Stimulated activated CD4-positive, alpha-beta T cell treated with anti-CD3 and anti-CD28 coated beads, TNF-alpha, amount 100 ng/mL, for 4 hours (primary cell): ENCODE measurements at places on chromosomes 1 and 21.

DNA sequence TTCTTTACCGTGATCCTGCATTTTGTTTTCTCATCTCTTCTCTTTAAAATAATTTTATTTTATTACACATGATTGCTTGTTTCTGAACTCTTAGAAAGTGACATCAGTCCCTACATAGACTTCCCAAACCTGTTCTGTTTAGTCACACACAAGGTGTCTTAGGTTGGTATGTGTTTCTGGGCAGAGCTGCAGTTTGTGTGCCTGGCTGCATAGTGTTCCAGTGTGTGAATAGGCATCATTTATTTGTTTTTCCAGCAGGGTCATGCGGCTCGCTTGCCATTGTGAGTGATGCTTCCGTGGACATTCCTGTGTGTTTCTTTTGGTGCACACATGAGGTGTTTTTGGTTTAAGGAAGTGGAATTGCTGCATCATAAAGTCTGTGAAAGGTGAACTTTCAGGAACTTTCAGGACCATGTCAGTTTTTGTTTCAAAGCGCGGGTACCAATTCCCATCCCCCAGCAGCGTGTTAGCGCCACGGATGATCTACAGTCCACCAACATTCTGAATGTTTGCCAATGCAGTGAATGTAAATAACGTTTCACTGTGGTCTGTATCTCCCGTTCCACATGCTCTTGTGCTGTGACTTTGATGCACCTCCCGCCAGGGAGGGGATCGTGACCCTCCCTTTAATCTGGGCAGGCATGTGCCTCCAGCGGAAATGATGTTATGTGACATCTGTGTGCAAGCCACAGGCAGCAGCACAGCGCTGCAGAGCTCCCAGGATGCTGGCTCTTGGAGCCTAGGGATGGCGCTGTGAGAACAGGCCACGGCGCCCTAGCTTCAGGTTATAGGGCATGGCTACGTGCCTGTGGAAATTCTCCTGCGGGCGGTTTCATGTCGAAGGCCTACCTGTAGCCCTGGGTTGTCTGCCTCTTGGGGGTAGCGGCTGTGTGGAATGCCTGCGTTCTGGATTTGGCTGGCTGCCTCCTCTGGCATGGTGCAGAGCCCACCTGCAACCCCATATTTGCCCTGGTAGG lies 144.6 kb upstream of the COL6A1 start:
- no peak for DNase-seq

GRCh38 chr1:178847396-178847849 lies 23.5 kb downstream of the ANGPTL1 start:
- no peak for DNase-seq

DNA sequence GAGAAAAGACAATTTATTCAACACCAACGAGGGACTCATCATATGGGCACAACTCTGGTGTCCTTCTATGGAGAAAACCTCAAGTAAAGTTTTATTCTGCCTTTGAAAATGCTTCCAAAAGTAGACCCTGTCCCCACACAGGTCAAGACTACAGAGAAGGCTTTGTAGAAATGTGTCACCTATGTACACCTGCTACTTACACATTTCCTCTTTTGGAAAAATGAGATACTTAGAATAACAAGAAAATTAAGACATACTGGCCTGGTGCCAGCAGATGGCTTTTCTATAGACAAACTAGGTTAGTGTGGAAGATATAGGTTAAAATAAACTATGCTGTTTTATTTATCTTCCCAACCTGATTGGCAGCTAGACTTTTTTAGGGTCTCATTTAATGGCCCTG lies 13.6 kb downstream of the POGK start:
- no peak for DNase-seq

DNA sequence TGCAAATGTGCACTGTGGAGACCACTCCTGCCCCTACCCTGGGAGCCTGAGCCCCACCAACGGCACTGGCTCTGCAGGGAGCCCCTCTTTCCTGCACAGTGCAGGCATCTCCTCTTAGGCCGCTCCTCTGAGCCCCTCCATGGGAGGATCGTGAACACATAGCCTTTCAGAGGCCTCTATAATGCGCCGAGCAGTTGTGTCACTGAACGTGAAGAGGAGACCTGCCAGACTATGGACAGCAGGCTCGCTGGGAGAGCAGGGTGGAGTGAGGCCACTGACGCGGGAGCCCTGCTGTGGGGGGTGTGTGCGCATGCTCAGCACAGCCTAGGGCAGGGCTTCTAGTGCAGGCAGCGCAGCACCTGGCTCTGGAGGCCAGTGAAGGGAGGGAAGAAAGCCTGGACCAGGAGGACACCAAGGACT lies 151.3 kb upstream of the COL6A1 start:
- no peak for DNase-seq

GRCh38 chr1:169513208-169513607 lies 27.5 kb upstream of the SLC19A2 start:
- no peak for DNase-seq

DNA sequence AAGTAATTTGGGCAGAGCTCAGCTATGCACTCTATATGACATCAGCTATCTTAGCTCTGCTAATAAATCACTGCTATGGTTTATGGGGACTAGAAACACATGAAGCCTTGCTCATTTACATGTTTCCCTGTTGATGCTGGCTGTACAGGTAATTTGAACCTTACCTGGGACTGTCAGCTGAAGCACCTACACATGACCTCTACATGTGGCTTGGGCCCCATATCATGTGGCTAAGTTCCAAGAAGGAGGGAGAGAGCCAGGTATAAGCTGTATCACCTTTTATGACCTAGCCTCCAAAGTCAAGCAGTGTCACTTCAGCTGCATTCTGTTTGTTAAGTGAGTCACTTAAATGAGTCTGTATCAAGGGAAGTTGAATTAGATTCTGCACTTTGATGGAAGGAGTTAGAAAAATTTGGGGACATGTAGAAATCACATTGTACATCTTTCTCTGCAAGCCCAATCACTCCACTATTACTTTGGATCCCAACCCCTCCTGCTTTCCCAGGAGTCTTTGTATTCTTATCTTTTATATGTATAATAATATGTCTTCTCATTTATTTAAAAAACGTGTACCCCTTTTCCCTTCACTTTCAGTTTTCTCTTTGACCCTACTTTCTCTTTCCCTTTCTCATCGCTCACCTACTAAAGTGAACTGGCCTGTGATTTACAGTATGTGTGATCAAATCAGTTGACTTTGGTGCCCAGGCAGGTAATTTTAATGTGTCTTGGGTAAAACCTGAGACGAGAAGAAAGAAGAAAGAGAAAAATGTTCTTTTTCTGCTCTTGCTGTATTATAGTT lies 53.4 kb upstream of the PRKACB start:
- no peak for DNase-seq

GRCh38 chr1:201093962-201094361 lies 18.3 kb downstream of the CACNA1S start:
- no peak for DNase-seq

DNA sequence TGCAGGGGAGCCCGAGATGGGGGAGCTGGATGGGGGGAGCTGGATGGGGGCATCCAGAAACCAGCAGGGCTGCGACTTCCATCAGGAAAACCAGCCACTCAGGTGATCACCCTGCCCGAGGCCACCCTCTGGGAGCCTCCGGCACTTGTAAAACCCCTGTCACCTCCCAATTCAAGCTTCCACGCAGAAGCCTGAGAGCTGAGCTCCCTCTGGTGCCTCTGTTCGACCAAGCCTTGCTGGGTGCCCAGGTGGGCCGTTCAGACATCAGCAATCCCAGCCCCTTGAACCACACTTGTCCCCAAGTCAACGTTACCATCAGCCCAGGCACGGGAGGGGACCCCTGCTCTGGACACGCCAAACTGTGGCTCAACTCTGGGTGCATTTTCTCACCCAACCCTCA lies 59.6 kb downstream of the MEGF6 start:
- no peak for DNase-seq

DNA sequence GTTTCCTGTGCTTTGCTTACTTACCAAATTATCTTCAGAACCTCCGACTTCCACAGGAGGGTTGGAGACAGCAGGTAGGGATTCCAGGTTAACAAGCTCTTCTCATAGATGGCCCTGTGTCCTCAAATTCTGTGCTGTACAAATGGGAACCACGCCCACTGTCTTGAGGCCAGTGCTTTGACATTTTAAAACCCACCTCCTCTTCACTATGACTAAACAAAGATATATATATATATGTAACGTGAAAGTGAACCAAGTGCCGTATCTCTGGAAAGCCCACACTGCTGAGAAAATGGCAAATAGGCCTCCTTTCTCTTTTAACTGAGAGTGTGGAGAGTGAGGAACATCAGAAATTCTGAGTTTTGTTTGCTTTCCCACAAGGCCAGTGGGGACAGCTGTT lies 99.6 kb downstream of the ZBTB18 start:
- DNase-seq: no peak

GRCh38 chr1:207997486-207998268 lies 86.8 kb upstream of the CD34 start:
- peak; percentile 9 for DNase-seq

GRCh38 chr1:85577419-85578320 lies 2.9 kb upstream of the CCN1 start:
- no peak for DNase-seq

DNA sequence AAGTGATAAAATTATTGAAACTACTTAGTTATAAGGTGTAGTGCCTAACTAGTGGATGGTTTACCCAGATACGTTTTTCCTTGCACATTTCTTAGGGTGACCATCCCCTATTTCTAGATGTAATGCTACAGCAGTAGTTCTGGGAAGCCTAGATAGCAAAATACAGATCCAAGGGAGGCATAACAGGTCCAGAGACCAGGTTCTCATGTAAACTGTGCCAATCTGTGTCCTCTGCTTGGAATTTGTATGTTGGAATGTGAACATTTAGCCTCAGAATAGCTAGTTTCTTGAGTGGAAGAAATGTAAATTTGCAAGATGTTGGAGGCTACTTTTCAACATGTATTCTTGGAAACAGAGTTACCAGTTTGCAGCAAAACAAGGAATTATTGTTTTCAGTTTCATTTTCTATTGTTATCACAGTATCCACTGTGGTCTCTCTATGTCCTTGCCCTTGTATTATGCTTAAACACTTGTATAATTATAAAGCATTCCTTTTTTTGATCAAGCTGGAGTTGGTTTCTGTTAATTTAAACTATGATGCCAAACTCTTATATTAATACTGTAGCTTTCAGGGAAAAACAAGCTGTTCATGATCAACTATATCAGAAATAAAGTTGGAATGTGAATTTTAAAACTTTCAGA lies 102.0 kb upstream of the BRINP3 start:
- no peak for DNase-seq

- DNase-seq: no peak
These were observed 14.8 kb downstream of the BCAR3 start for GRCh38 chr1:93666613-93667384.

DNA sequence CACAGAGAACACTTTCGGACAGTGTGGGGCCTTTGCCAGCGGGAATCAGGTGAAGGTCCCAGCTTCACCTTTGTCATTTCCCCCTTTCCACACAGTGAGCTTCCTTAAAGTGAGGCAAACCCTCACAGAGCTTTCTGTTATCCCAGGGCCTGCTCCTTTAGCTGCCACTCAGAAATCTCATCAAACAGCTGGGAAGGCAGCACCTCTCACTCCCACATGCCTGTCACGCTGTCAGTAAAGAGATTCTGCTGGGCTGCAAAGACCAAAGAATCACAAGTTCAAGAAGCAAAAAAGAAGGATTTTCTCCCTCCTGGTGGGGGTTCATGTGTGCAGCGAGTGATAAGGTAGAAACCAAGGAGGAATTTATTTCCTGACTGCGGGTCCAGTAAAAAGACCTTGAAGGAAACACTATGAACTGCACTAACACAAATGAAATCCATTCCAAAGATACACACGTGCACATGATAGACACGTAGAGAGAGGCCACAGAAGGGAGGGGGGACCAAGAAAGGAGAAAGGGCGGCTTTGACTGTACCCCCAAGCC lies 44.0 kb downstream of the HTR6 start:
- DNase-seq: no peak

DNA sequence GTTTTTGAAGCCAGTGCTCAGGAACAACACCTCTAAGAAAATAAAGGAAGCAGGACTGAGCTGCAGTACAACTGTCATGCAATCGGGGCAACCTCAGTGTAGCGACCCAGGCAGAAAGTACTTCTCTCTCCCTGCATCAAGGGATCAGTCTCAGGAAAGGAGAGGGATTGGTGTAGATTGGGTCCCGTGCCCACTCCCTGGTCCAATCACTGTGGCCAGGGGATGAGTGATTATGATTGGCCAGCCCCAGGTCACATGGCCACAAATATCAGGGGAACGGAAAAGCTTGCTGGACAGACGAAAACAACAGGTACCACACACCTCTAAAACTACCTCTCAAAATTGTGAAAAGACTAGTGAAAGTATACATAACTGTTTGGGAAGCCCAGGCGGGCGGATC lies 136.2 kb upstream of the F3 start:
- no peak for DNase-seq

DNA sequence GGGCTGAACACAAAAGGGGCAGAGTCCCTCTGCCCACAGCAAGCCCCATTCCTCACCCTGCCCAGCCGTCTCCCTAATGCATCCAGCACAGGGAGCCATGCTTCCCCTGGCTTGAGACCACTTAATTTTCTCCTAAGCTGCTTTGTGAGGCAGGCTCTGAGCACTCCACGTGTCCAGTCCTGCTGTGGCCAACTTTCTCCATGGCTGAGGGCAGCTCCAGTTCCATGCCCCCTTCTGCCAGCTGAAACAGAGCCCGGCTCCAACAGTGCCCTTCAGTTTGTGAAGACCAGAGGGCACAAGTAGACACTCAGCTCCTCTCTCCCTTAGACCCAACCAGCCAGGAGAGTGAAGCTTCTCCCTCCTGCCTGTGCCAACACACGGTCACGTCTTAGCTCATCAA lies 33.8 kb downstream of the PLEKHA6 start:
- no peak for DNase-seq

DNA sequence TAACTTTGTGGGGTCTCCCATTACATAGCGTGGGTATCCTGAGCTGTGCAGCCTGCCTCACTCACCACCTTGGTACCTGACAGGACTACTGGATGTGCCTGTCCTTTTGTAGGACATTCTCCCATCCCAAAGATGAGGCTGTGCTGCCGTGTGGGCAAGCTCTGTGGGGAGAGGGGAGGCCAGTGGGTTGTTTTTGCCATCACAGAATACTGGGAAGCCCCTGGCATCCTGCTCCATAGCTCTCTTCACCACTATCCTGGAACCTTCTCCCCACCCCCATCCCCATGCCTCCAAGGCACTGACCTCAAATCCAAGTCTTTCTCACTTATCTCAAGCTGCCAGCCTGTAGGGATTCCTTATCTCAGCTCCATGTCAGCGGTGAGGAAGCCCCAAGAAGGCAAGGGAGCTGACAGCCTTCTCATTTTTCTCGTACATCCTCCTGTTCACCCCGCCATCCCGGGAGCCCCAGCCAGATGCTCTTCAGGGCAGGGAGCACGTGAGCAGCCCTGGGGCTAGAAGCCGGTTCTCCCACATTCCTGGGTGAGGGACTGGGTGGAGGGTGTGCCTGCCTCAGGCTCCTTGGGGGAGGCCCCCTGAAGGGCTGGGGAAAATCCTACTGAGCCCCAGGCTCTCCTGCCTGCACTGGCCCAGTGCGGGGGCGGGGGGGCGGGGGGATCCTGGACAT lies 2.4 kb upstream of the ELF3 start:
- no peak for DNase-seq

DNA sequence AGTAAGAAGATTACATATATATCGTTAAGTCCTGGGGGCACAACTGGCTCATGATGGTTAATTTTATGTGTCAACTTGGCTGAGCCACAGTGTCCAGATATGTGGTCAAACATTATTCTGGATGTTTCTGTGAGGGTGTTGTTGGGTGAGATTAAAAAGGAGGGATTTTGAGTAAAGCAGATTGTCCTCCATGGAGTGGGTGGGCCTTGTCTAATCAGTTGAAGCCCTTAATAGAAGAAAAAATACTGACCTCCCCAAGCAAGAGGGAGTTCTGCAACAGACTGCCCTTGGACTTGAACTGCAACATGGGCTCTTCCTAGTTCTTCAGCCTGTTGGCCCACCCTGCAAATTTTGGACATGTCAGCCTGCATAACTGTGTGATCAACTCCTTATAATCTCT lies 311.6 kb downstream of the RPS6KC1 start:
- DNase-seq: no peak
